ENCODE measurements at places on chromosomes 3 and 15.

- DNase-seq: no peak
These were observed 1.7 kb downstream of the EPB42 start for GRCh38 chr15:43218908-43219706.

GRCh38 chr3:125381314-125381713 is 6.2 kb upstream of the ZNF148 start:
- DNase-seq: no peak

GRCh38 chr3:136141291-136141785 is 54.8 kb downstream of the MSL2 start:
- no peak for DNase-seq

DNA sequence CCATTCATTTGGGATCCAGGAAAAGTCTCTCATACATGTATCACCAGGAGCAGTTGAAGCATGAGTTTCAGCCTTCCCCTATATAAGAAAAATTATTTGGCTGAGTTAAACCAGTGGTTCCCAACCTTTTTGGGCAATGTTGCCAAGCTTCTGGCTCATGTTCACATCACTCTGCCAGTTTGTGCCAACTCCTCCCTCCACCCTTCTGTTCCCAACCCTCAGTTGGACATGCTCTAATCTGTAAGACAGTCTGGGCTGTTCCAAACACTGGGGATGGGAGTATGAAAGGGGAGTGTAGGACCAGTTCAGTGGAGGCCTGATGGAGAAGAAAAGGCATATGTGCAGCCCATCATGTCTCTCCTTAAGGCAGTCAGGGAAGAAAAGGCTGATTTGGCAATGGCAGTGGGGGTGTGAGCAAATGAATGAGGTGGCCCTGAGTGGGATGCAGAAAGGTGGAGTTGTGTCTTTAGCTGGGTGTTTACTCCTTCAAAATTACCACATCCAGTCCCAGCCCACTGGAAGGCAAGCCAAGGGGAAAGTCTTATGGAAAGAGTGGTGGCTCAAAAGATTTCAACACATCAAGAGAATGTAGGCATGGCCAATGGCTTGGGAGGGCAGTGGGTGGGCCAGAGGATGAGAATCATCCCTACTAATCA is 32.0 kb upstream of the PRICKLE2 start:
- DNase-seq: no peak

GRCh38 chr3:171842864-171843518 is at the start of gene TMEM212:
TMEM212 (plus strand) TSS chr3:171843349; CDS start chr3:171843384, 35 bp downstream.
- no peak for DNase-seq

DNA sequence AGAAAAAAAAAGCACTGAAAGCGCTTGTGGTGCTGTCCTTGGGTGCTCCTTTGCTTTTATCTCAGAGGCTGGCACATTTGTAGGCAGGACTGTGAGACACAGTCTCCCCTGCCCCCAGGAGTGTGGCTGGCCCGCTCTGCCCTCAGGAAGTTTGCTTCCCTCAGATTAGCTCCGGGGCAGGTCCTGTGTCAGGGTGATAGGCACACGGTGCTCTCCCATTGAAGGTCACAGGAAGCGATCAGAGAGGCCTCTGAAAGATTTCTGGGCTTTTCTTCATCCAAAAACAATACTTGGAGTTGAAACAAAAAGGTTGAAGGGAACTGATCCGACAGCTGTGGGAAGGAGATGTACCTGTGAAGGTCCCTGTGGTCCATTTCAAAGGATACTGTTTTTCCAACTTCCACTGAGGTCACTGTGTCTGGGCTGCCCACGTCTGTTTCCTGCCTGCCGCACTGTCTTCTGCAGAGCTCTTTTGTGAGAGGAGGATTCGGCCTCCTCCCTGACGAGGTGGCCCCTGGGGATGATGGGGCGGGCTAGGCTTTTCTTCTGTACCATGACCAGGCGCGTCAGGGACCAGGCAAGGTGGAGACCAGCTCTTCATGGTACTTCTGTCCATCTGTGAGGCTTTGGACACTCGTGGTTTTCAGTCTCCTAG is 330.5 kb upstream of the CTDSPL start:
- DNase-seq: no peak

DNA sequence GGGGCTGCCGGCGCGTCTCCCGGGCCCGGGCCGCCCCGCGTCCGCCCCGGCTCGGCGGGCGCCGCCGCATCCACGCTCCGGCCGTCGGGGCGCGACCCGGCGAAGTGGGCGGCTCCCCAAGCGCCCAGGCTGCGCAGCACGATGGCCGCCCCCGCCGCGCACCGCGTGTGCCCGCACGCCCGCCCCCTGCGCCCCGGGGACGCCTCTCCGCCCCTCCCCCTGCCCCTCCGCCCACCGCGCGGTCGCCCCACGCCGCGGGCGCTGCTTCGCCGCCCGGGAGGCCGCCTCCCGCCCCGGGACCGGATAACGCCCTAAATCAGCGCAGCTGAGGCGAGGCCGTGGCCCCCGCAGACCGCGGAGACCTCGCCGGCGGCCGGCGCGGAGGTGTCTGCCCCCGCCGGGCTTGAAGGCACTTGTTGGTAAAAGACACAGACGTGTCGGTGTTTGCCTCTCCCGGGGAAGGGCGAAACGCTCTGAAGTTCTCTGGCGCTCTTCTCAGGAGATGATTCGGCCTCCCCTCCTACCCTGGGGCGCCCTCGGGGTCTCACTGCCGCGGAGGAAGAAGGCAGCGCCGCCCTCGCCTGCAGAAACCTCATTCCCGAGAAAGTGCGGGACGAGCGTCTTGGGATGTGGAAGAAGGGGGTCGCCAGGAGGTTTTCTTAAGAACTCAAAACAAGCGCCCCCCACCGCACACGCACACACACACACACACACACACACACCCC is at the start of gene BNC1:
Gene BNC1, minus strand, starts transcription at position 106 of the 725 bp plus-strand sequence. Its CDS starts 36 bp downstream, at position 70.
- no peak for DNase-seq

- DNase-seq: no peak
These were observed 32.2 kb upstream of the GREM1 start for GRCh38 chr15:32685576-32685975.

- DNase-seq: no peak
These were observed 340.1 kb downstream of the NAALADL2 start for GRCh38 chr3:175198991-175199783.

- no peak for DNase-seq
These were observed 169.9 kb downstream of the MECOM start for GRCh38 chr3:169493521-169494141.

DNA sequence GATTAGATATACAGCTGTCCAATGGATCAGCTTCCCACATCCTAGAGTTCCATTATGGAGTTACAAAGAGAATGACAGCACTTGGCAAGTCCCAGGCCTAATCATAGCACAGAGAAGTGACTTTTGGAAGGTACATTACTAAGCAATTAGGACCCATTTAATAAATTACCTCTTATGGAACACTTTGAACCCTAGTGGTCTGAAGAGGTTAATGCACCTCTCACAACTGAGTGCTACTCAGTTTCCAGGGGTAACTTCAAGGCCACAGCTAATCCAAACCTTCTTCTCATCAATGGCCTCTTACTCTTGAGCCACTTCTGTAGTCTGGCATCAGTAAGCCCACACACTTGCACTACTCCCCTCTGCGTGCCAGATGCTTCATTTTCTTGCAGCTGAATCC is 34.9 kb upstream of the MEIS2 start:
- no peak for DNase-seq

GRCh38 chr3:152910211-152910610 is 75.3 kb downstream of the P2RY1 start:
- DNase-seq: no peak

DNA sequence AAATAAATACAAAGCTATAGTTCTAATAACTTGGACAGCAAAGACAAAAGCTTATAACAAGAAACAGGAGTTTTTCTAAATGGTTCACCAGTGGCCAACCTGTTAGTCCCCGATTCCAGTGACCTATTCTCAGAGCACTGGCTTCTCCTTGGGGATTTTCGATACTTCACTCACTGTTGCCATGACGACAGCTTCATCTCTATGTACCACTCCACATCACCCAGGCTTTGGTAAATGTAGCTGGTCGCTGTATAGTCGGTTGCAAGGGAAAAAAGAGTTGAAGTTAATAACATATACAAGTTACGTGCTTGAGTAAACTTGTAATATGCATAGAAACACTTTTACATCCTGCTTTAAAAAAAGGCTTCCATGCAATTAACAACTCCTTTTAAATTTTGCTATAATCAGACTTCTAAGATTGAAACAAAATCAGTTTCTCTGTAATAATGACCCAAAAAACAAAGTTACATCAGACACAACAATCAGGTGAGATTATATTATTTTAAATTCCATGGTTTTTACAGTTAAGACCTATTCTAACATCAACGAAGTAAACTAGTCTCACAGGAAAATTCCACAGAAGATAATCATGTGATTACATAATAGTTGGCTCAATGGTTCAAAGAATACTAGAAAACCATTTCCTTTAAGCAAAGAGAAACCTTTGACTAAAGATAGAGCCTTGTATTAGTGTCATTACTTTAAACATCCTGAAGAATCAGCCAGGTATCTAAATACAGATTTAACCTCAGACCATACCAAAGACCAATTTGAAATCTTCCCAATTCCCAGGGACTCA is 2.9 kb downstream of the CCNL1 start:
- DNase-seq: no peak

DNA sequence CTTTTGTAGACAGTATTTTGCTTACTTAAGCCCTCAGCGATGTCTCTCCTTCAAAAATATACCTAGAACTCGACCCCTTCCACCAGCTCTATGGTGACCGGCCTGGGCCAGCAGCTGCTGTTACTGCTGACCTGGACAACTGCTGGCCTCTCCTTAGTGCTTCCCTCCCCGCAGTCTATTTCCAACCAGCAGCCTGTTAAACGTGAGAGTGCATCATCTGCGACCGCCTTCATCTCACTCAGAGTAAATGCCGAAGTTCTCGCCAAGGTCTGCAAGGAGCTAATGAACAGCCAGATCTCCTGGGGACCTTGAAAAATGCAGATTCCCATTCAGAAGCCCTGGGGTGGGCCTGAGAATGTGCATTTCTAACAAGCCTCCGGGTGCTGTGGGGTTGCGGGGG is 86.7 kb downstream of the RPLP1 start:
- DNase-seq: no peak

GRCh38 chr3:49667701-49668413 is 6.3 kb upstream of the APEH start:
- DNase-seq: no peak

DNA sequence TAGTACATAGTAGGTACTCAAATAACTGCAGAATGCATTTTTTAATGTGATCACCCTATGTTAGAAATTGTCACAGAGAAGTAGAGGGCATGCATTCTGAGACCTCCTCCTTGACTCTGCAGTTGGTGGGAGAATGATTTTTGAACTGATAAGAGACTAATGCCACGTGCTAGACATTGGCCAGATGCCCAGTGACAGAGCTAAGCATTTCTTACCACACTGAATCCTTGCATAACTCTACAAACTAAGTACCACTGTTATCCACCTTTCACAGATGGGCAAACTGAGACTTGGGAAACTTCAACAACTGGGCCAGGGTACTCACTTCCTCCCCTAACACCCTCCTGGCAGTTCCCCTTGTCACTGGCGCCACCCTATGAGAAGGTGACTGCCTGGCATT is 33.5 kb upstream of the SPATA12 start:
- DNase-seq: no peak

DNA sequence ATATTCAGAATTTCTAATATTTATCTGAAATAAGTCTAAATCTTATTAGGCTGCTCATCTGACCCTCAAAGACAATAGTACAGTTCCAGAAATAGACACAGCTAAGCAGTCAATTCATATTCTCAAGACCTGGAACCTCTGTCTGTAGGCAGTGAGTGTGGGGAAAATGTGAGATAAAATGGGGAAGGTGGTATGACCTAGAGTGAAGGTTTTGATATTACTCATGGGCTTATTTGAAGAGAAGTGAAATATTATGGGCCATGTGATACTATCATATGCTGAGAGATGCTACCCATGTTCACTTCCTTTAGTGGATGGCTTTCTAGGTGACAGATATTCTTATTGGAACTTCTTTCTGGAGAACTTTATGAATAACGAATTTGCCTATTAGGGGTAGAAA is 33.5 kb downstream of the TGFBR2 start:
- no peak for DNase-seq

DNA sequence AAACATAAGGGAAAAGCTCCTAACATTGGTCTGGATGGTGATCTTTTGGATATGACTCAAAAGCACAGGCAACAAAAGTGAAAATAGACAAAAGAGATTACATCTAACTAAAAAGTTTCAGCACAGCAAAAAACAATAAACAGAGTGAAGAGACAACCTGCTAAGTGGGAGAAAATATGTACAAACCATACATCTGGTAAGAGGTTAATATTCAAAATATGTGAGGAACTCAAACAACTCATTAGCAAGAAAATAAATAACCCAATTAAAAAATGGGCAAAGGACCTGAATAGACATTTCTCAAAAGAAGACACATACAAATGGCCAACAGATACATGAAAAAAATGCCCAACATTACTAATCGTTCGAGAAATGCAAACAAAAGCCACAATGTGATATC is 19.0 kb upstream of the NR1I2 start:
- no peak for DNase-seq

DNA sequence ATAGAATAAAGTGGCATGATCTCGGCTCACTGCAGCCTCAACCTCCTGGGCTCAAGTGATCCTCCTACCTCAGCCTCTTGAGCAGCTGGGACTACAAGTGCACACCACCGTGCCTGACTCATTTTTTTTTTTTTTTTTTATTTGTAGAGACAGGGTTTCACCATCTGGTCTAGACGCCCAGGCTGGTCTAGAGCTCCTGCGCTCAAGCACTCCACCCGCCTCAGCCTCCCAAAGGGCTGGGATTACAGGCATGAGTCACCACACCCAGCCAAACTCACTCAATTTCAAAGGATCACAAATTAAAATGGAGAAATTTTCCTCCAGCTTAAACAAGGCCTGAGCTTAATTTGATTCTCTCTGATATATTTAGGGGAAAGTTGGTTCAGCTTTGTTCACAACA is 27.3 kb upstream of the NMB start:
- no peak for DNase-seq

GRCh38 chr3:120049881-120050539 is 44.2 kb downstream of the GSK3B start:
- no peak for DNase-seq

GRCh38 chr3:106963442-106963841 is 413.8 kb upstream of the CCDC54 start:
- DNase-seq: no peak

- no peak for DNase-seq
These were observed 75.6 kb downstream of the UBP1 start for GRCh38 chr3:33364531-33365128.

DNA sequence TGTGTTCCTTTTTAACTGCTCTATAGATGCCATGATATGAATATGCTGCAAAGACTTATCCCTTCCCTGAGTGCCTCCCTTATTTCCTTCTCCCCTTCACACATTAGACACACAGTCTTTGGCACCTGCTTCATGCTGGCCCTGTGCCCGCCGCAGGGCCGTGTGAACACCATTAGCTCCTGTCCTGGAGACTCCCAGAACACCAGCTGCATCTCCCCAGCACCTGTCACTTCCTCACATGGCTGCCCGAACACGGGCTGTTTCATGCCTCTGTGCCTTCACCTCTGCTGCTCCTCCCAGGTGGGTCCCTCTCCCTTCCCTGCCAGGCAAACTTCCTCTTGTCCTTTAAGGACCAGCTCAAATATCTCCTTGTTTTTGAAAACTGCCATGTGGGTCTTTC is 40.5 kb upstream of the SEC13 start:
- DNase-seq: no peak

- DNase-seq: no peak
These were observed 25.5 kb downstream of the SETD5 start for GRCh38 chr3:9422712-9423424.

- no peak for DNase-seq
These were observed 82.2 kb upstream of the VEPH1 start for GRCh38 chr3:157585386-157585785.

Measured in stimulated activated CD8-positive, alpha-beta memory T cell treated with anti-CD3 and anti-CD28 coated beads, Interleukin-7, amount 100 ng/mL, for 1 hour (primary cell).